ENCODE measurements at places on chromosomes 6 and 20. TPM values are rescaled to one million over a fixed set of nuclear protein-coding genes. Genes with fewer than 3 reads are reported as not detected.

GRCh38 chr20:35173576-35174192 is 1.8 kb downstream of the PROCR start:
- H3K27me3 ChIP-seq: no peaks in the 10 kb centered on the region
- H3K4me1 ChIP-seq: peaks cover 22% of the 10 kb centered on the region
- H3K4me3 ChIP-seq: no peak overlapping the region
- H3K36me3 ChIP-seq: peaks cover 1% of the 10 kb centered on the region
- DNase-seq: no peak
- no peak overlapping the region for H3K27ac ChIP-seq

DNA sequence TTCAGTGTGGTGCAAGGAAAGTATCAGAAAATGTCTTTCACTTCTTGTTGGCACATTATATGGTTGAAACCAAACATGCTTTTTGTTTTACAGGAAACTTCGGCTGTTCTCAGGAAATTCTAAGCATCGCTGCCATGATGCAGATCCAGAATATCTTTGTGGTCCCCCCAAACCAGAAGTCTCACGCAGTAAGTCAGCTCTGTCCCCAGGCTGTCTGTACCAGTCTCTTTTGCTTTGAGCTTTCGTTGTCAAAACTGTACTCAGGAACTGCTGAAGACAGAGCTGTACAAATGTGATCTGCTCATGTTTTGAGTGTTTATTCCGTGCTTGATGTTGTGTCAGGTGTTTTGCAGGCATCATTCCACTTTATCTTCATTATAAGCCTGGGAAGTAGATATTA is 59.6 kb downstream of the DHX35 start:
- H3K27ac ChIP-seq: peak overlapping the region; percentile 59
- H3K36me3 ChIP-seq: peaks cover 77% of the 10 kb centered on the region
- peaks cover 61% of the 10 kb centered on the region for H3K4me1 ChIP-seq
- no peak overlapping the region for H3K4me3 ChIP-seq

DNA sequence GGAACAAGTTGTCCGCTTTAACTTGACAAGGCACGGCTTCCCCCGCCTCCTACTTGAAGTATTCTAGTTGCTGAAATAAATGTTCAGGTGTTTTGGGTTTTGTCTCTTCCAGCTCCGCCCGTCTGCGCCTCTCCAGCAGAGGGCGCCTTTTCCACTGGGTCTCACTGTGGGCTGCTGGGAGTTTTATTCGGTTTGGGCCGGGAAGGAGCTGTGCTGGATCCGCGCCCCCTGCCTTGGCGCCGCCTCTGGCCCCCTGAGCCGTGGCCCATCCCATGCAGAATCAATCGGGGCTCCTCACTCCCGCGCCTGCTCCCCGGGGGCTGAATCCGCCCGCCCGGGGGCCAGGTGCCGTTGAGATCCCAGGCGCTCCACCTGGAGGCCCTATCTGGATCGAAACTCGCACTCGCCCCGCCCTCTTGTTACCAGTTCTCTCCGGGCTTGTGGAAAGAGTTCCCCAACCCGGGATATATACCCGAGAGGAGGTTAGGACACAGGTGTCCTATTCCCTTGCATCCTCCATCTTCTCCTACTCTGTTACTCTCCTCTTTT is 51.0 kb upstream of the TCF21 start:
- DNase-seq: peak; percentile 71
- H3K27ac ChIP-seq: no peak overlapping the region
- H3K27me3 ChIP-seq: peaks cover 24% of the 10 kb centered on the region
- peak overlapping the region; percentile 61 for H3K4me3 ChIP-seq
- peaks cover 6% of the 10 kb centered on the region for H3K4me1 ChIP-seq

GRCh38 chr6:152364866-152365265 is 272.3 kb downstream of the SYNE1 start:
- H3K27me3 ChIP-seq: no peaks in the 10 kb centered on the region
- H3K36me3 ChIP-seq: no peaks in the 10 kb centered on the region
- no peaks in the 10 kb centered on the region for H3K4me1 ChIP-seq
- H3K4me3 ChIP-seq: no peak overlapping the region

DNA sequence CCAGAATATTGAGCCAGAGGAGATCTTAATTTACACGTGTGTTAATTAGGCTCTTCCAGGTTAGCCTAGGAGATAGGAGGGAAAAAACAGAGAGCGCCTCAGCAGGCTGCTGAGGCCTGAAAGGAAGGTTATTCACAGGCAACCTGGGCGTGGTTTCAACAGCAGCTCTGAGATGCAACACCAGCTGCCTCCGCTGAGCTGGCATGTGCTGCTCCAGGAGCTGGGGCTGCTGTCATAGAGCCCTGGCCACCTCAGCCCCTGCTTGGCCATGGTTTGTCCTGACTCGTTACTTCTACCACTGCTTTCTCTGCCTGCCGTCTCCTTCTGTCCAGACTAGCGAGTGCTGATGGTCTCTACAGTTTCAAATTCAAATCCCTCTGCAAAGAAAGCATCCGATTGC is 32.4 kb upstream of the RPP40 start:
- no peak overlapping the region for H3K4me3 ChIP-seq
- no peaks in the 10 kb centered on the region for H3K4me1 ChIP-seq
- H3K27me3 ChIP-seq: no peaks in the 10 kb centered on the region

DNA sequence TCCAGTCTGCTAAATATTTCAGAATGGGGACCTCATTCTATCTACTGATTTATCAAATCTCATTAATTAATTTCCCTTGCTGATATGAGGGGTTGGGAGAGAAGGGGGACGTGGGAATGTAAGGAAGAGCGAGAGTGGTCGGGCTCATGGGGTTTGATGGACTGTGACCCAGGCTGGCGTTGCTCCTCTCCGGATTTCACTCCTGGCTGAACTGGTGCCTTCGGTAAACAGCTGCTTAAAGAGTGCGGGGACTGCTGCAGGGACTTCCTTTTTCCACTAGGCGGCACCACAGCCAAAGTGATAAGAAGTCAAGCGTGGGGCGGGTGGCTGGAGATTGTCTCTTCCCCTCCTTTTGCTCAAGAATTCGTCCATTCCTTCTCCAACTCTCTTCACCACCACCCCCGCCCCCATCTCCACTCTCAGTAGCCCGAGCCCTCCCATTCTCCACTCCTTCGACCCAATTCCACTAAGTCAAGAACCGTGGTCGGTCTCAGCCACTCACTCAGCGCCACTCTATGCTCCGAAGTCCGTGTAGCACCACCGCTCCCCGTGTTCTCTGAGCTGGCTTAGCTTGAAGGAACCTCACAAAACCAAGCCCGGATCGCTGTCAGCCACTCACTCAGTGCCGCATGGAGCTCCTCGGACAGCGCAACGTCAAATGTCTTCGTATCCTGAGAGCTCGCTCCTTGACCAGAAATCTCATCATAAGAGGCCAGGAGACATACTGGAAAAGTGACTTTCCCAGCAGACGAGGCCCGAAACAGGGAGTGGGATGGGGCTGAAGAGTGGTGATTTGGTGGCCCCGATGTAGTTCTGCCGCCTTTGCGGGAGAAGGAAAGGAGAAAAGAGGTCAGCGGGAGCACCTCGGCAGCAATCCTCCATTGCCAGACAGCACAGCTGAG is 9.7 kb downstream of the TRIM31 start:
- no peaks in the 10 kb centered on the region for H3K36me3 ChIP-seq
- H3K4me1 ChIP-seq: peaks cover 36% of the 10 kb centered on the region
- H3K4me3 ChIP-seq: peak overlapping the region; percentile 75
- peaks cover 53% of the 10 kb centered on the region for H3K27me3 ChIP-seq
- peak; percentile 92 for DNase-seq

Gene MLIP
- total RNA-seq: not detected

- DNase-seq: peak; percentile 76
- H3K4me3 ChIP-seq: peak overlapping the region; percentile 17
- H3K4me1 ChIP-seq: peaks cover 46% of the 10 kb centered on the region
- H3K27me3 ChIP-seq: no peaks in the 10 kb centered on the region
- H3K27ac ChIP-seq: peak overlapping the region; percentile 84
These were observed 8.1 kb downstream of the NEDD9 start for GRCh38 chr6:11224252-11224965.

DNA sequence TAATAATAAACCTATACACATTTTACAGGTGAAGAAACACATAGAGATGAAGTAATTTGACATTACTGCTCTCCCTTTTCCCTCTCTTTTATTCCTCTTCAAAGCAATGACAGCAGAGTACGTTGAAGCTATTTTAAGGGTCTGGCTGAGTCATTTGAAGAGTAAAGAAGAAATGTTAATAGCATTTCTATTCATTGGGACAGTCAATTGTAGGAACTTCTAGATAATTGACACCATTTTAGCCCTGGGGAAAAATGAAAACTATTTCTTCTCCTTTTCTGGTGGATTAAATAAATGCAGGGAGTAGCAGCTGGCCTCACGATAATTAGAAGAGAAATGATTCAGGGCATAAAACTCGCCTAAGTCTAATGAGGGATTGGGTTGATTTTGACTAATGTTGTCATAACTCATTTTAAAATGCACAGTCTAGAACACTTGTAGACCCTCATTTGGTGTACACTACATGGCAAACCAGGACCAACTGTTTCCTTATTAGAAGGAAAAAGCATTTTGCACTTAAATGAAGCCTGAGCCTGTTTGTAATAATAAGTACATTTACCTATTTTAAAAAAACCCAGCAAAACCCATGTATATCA is 48.1 kb downstream of the RIPOR2 start:
- H3K27me3 ChIP-seq: no peaks in the 10 kb centered on the region
- H3K27ac ChIP-seq: peak overlapping the region; percentile 88
- peaks cover 48% of the 10 kb centered on the region for H3K36me3 ChIP-seq
- H3K4me3 ChIP-seq: peak overlapping the region; percentile 56
- peaks cover 83% of the 10 kb centered on the region for H3K4me1 ChIP-seq

- peaks cover 8% of the 10 kb centered on the region for H3K27me3 ChIP-seq
- H3K4me1 ChIP-seq: no peaks in the 10 kb centered on the region
- no peak overlapping the region for H3K4me3 ChIP-seq
- DNase-seq: no peak
- no peak overlapping the region for H3K27ac ChIP-seq
These were observed 37.0 kb upstream of the MCUR1 start for GRCh38 chr6:13851330-13851729.

Gene ENPP1
- total RNA-seq: 0.20 TPM

DNA sequence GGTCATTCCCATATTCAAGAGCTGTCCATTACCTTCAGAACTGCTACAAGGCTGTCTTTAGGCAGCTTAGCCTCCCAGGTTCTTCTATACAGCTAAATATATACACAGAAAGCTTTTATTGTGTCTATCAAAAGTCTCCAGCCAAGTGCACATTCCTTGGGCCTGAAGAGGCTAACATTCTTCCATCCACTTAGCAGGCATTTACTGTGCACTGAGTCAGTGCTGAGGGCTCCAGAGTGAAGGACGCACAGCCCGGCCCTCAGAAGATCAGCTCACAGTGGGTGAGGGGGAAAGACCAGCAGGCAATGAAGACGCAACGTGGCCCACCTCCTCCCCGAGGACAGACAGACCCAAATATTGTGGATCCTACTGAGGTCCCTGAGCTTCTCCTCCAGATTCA is 569.9 kb downstream of the CDH26 start:
- H3K27ac ChIP-seq: no peak overlapping the region
- H3K36me3 ChIP-seq: no peaks in the 10 kb centered on the region
- H3K27me3 ChIP-seq: peaks cover 2% of the 10 kb centered on the region

Gene RAET1E
- total RNA-seq: not detected

Gene KIF13A
- total RNA-seq: not detected

DNA sequence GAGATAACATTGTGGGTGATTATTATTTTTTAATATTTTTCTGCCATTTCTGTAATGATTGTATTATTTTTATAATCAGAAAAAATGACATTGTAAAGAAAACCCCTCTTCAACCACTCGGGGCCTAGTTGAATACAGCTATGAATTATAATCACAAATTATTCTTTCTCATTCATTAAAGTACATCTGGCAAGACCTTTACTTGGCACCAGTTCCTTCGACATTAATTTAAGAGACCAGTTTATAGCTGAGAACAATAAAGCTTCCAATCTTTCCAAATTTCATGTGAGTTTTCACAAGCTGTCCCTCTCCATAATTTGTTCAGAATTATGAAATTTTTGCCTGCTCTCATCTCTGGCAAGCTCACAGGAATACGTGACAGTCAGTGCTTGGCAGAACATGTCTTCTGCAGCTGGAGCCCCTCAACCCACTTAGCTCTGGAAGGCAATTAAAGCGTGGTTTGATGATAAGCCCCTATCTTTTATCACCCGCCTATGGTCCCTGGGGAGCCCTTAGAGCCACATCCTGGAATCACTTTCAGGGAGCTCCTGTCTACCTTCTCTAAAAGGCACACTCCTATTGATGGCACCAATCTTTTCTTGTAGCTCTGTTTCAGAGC is 237.2 kb upstream of the PRND start:
- H3K27ac ChIP-seq: no peak overlapping the region
- H3K36me3 ChIP-seq: no peaks in the 10 kb centered on the region
- H3K27me3 ChIP-seq: peaks cover 12% of the 10 kb centered on the region

Gene ARMH2
- total RNA-seq: 0.40 TPM

DNA sequence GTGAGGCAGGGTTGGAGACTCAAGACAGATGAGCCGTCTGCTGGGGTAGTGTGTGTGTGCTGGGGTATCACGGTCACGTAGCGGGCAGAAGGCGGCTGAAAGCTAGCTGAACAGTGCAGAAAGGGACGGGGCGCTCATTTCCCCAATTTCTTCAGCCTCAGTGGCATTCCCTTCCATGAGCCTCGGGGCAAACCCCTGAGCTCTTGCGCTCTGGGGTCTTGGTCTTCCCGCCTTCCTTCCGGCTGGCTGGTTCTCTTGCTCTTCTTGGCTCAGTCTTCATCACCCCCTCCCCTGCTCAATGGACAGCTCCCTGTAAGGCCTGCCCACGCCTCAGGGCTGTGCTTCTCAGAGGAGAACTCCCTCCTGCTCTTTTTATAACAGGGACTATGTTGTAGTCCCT is 15.5 kb upstream of the TMEM181 start:
- no peaks in the 10 kb centered on the region for H3K36me3 ChIP-seq
- H3K4me3 ChIP-seq: no peak overlapping the region
- H3K27me3 ChIP-seq: peaks cover 14% of the 10 kb centered on the region
- no peak for DNase-seq
- H3K4me1 ChIP-seq: no peaks in the 10 kb centered on the region
- no peak overlapping the region for H3K27ac ChIP-seq

Gene DLK2
- 1.1 TPM for total RNA-seq

GRCh38 chr20:58011106-58011946 is 217.1 kb downstream of the ANKRD60 start:
- no peak for DNase-seq
- H3K4me3 ChIP-seq: no peak overlapping the region
- peaks cover 7% of the 10 kb centered on the region for H3K27me3 ChIP-seq
- no peaks in the 10 kb centered on the region for H3K36me3 ChIP-seq
- no peak overlapping the region for H3K27ac ChIP-seq
- H3K4me1 ChIP-seq: peaks cover 13% of the 10 kb centered on the region

Gene FRK
- 0.04 TPM for total RNA-seq

Gene PTK7
- total RNA-seq: 3.8 TPM

- peak; percentile 58 for DNase-seq
- peak overlapping the region; percentile 76 for H3K4me3 ChIP-seq
- peaks cover 29% of the 10 kb centered on the region for H3K4me1 ChIP-seq
These were observed 635 bp upstream of the TENT5A start for GRCh38 chr6:81752921-81753710.

GRCh38 chr20:41334443-41335421 is 5.9 kb upstream of the LPIN3 start:
- H3K27ac ChIP-seq: no peak overlapping the region
- H3K27me3 ChIP-seq: peaks cover 6% of the 10 kb centered on the region
- peaks cover 4% of the 10 kb centered on the region for H3K4me1 ChIP-seq
- H3K4me3 ChIP-seq: no peak overlapping the region
- DNase-seq: no peak
- H3K36me3 ChIP-seq: no peaks in the 10 kb centered on the region

- peaks cover 4% of the 10 kb centered on the region for H3K36me3 ChIP-seq
- peaks cover 7% of the 10 kb centered on the region for H3K4me1 ChIP-seq
- H3K27ac ChIP-seq: no peak overlapping the region
- no peak for DNase-seq
These were observed 846 bp downstream of the ZSCAN31 start for GRCh38 chr6:28335040-28335563.

- H3K36me3 ChIP-seq: peaks cover 23% of the 10 kb centered on the region
- H3K27ac ChIP-seq: peak overlapping the region; percentile 96
- DNase-seq: no peak
- H3K4me3 ChIP-seq: peak overlapping the region; percentile 67
- peaks cover 92% of the 10 kb centered on the region for H3K4me1 ChIP-seq
These were observed 51.6 kb upstream of the FAM83D start for GRCh38 chr20:38874460-38875174.
